ENCODE measurements at places on chromosomes 1 and 21.

DNA sequence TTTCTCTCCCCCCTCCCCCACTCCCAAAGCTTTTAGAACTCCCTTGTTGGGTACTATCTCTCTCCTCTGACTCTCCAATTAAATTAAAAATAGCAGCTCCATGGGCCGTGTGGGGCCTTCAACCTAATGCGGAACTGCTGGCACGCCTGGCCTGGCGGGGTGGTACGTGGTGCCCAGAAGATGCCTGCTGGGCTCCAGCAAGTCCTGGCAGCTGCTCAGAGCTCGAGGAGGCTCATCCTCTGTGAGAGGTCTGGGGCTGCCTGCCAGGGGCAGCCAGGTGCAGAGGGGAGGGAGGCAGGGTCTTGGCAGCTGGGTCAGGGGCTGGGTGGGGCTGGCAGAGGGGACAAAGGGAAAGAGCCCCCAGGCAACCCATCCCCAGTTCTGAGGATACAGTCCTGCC is 74.4 kb downstream of the ACTL8 start:
- DNase-seq = no peak

- DNase-seq = no peak
These were observed 139.5 kb downstream of the RGS7 start for GRCh38 chr1:241217516-241217915.

DNA sequence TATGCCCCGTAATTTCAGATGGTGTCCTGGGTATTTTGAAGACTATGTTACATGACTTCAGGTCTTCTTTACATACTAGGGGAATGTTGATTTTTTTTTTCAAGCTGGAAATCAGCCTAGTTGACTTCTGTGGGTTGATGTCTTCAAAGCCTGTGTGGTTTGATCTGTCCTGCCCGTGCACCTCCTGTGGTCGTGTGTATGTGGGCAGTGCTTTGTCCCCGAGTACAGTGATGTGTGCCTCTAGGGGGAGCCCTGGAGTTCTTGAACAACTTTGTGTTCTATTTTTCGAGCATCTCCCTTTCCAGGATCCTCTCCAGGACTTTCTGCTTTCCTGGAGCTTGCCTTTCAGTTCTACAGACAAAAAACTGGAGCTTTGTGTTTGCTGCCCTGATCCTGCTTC is 28.9 kb downstream of the OBSCN start:
- no peak for DNase-seq

DNA sequence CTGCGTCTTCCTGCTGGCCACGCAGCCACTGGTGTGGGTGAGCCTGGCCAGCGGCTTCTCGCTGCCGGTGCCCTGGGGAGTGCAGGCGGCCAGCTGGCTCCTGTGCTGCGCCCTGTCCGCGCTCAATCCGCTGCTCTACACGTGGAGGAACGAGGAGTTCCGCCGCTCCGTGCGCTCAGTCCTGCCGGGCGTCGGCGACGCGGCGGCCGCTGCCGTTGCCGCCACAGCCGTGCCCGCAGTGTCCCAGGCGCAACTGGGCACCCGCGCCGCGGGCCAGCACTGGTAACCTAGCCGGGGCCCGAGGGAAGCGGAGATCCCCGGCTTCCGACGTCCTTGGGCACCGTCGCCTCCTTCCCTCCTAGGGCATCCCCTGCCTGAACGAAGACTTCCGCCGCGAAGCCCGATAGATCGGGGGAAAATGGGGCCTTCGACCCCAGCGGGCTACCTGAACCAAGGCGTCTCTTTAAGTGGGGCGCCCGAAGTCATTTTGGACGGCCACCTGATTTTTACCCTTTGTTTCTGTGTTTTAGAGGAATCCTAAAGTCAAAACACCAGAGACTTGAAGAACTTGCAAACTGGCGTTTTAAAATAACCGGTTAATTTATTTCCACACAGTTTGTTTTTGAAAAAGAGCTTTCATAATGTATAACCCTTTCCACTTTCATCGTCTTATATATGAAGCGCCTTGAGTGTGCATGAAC is 2.0 kb downstream of the GPR88 start:
- DNase-seq = no peak

- DNase-seq = no peak
These were observed 89.4 kb upstream of the UBE2U start for GRCh38 chr1:64114012-64114525.

GRCh38 chr1:29934255-29934772 is 698.0 kb downstream of the PTPRU start:
- no peak for DNase-seq

- no peak for DNase-seq
These were observed 191.2 kb upstream of the GREM2 start for GRCh38 chr1:240803151-240803550.

- DNase-seq = no peak
These were observed 31.3 kb upstream of the TRIM67 start for GRCh38 chr1:231130544-231130943.

DNA sequence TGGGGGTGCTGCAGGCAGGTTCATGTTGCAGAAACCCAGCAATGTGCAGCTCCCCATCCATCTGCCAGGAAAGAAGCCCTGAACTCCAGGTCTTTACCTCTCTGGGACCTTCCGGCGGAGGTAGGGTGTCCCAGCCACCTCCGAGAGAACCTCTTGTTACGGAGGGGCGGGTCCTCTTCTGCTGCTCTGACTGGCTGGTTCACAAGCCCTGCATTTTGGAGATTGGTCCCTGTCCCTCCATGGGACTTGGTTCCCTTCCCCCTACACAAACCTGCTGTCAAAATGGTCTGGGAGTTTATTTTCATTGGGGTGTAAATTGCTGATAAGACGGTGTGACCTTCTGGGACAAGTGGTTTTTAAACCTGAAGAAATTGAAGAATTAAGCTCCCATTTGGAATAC is 8.0 kb upstream of the CELSR2 start:
- DNase-seq = no peak

GRCh38 chr1:33899746-33900145 is 35.9 kb downstream of the HMGB4 start:
- DNase-seq = no peak

DNA sequence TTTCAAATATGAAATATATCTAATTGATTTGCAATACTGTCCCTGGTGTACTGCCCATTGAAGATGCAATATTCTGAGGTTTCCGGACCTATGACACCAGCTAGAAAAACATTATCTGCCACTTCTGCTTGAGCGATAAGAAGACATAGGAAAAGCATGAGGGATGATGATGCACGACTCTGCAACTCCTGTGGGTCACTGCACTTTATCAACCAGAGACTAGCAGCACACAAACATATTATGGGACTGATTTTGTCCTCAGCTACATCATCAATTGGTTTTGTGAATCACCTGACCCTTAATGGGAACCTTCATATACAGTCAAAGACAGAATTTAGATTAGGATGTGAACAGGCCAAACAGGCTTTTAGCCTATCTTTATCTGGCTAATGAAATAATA is 13.8 kb upstream of the KCNA3 start:
- no peak for DNase-seq

- DNase-seq = no peak
These were observed 46.8 kb downstream of the TRPM2 start for GRCh38 chr21:44399955-44400790.

DNA sequence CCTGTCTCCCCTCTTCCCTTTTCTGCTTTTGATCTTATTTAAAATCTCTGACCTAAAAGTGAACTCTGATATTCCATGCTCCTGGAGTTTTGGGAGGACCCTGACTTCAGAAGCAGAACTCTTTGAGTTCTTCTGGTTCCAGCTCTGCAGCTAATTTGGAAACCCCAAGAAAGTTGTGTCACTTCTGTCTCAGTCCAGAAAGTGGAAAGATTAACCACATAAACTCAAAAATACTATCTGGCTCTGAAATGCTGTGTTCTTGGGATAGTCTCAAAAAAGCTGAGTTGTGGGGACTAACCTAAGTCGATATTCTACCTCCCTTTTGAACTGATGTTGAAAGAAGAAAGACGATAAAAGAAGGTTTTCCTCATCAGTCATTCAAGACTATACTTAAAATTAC is 59.8 kb downstream of the ITPKB start:
- DNase-seq = no peak

Data from activated T-cell treated with anti-CD3 and anti-CD28 coated beads for 48 hours (primary cell).